NCI-H526 (cell line): ENCODE measurements at places on chromosomes 6 and 20.

- DNase-seq = no peak
These were observed 140.7 kb upstream of the MCHR2 start for GRCh38 chr6:100134703-100135102.

DNA sequence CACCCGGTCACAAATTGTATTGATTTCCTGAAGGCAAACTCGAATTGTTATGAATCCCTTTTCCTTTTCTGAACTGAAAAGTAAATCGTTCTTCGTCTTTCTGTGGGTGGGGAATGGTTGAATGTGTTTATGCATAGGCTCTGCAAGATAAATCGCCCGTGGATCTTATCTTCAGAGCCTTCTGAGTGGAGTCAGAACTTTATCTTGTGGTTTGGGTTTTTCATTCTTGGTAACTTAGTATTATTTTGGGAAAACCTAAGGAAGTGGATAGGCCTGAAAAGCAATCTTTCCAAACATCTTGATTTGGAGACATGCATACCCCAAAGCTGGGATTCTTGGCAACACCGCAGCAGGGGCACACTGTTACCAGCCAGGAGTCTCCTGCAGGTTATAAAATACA lies 122.4 kb downstream of the MAP3K7 start:
- DNase-seq = no peak

- DNase-seq = no peak
These were observed 14.3 kb upstream of the GOPC start for GRCh38 chr6:117616391-117617209.

DNA sequence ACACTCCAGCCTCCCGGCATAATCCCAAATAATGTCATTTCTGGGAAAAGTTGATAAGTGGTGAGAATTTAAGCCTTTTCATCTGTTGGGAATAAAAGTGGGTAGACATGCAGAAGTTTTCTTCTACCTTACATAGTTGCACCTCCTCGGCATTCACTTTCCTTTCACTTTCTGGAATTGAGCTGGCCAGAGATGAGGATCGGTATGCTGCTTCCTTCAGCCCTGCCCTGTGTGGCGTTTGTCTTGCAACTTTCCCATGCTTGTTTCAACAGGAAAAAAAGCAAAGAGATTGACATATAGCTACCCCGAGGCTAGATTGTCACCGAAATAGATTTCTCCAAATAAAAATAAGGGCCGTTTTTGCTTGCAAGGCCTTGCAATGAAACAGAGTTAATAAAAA lies 65.8 kb upstream of the JAG1 start:
- DNase-seq = no peak

DNA sequence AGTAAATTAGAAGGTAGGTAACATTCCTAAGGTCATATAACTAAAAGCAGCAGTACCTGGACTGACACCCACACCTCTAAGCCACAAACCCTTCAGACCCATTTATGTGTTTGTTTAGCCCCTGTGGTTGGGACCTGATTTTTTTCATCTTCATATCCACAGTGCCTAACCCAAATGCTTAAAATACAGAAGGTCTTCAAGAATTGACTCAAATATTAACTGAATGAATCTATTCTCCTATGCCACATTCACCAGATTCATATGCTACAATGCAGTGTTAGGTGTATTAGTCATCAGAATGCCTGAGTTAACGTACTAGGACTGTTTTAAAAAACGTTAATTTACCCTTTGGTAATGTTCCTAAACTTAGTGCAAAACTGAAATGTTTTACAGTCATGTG lies 124.8 kb downstream of the AHI1 start:
- no peak for DNase-seq

- DNase-seq = peak; percentile 21
These were observed 91.5 kb upstream of the SASH1 start for GRCh38 chr6:148250975-148251685.

DNA sequence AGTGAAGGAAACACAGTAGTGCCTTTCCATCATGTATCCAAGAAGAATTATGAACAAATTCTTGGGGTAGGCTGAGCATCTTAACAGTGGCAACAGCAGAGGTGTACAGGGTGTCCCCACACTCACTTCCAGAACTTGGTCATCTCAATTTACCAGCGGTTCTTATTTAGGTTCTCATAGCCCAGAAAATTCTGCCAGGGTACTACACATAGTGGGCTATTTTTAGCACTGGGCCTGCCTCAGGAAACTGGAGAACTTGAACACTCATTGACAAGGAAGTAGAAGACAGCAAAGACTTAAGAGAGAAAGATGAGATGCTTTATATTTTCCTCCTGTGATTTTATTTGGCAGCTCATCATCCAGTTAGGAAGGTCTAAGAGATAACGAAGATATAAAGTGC lies 71.8 kb upstream of the PHIP start:
- DNase-seq = no peak

DNA sequence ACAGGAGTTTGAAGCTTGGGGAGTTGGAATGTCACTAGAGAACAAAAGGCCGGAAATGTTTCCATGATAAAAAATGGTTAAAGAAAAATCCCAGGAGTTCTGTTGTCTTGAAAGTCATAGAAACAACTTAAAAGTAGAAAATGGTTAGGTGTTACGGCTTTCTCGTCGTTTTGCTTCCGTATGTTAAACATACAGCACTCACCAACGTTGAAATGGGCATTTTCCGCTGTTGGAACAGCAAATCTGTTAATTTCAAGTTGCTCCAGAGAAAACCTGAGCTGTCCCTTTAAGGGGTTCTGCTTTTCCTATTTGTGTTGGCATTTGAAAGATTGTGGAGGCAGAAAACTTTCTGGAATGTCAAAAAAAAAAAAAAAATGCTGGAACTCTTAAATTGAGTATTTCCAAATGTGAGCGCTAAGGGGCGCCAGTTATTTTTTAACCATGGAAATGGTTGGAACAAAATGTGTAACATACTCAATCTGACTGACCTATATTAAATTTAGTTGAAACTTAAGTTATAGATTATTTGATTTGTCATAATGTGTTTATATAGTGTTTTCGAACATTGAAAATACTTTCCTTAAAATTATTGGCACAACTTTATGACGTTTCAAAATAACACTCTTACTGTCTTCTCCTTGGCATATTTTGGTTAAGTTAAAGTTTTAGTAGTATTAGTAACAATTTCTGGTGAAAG lies 2.2 kb downstream of the QKI start:
- peak; percentile 57 for DNase-seq

DNA sequence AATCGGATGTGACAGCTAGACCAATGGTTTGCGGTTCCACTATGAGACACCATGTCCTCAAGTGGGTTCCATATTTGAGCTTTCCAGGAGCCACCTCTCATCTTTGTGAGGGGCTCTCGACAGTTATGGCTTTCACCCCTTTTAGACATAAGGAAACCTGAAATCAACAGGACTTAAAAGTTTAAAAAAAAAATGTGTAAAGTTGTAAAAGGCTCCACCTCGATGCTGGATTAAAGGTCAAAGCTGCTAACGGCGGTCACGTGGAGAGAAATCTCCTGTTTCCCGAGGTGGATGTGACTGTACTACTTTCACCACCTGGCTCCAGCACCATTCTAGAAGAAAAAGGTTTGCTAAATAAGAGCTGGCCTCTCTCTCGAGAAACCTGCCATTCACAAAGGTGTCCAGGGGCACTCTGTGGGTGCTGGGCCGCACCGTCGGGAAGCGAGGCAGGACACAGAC lies 542 bp downstream of the ATP5F1E start:
- DNase-seq = no peak

- DNase-seq = no peak
These were observed 44.2 kb upstream of the TCF21 start for GRCh38 chr6:133844709-133845108.

DNA sequence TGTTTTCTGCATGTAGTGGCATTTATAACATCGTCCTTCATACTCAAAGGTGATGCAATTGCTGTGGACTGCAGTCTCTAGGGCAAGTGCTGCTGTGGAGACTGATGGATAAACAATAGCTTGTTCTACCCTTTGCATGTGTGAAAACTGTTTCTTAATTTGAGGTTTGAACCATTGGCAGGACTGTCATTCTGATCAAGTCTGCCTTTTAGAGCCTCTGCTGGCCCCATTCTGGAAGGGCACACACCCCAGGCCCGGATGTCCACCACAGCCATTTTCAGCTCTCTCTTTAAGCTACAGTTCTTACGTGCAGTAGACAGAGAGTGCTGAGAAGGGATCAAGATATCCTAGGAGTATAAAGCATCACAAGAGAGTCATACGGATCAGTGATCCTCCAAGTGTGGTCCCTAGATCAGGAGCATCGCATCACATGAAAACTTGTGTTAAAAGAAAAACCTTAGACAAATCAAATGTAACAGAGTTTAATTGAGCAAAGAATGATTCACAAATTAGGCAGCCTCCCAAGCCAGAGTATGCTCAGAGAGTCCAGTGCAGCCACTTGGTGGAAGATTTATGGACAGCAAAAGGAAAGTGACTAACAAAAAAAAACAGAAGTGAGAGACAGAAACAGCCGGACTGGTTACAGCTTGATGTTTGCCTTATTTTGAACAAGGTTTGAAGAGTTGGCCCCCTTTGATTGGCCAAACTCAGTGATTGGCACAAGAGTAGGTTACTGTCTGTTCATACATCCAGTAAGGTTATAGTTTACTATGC lies 52.0 kb downstream of the FRK start:
- no peak for DNase-seq

GRCh38 chr6:136435101-136435500 lies 115.1 kb downstream of the MAP7 start:
- DNase-seq = no peak

DNA sequence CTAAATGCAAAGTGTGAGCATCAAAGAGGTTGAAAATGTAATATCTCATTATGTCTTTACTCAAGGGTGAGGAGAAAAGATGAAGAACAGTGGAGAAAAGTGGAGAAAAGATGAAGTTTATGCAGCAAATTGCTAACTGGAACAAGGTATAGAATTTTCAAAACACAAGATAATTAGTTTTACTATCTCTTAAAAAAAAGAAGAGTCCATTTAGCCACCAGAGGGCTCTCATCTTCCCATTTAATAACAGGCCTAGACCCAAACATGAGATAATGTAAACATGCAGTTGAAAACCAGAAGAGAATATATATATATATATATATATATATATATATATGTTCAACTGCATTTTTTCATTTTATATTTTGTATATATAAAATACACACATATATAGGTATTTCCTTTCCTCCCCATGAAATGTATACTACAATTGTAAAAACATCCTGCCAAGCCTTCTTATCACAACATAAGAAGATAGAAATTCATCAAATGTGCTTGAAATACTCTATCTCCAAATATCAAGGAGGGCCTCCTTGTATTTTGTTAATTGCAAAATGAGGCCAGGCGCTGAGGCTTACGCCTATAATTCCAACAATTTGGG lies 78.4 kb downstream of the ADTRP start:
- DNase-seq = peak; percentile 71

DNA sequence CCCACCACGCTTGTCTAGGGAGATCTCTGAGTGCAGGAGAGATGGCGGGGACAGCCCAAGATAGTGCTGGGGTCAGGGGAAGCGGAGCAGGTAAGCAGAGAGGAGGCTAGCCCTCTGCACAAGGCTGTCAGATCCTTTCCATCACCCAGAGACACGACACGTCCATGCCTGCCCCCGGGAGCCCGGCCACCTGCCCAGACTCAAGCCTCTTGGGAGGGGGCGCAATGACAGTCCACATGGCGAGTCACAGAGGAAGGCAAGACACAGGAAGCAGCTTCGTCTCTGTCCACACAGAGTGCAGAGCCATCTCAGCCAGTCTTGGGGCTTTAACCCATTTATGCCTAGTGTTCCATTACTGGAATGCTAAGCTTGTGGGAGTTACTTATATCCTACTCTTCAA lies 78.4 kb downstream of the PREX1 start:
- peak; percentile 27 for DNase-seq

GRCh38 chr6:166381733-166382499 lies 824 bp downstream of the MPC1 start:
- peak; percentile 86 for DNase-seq

DNA sequence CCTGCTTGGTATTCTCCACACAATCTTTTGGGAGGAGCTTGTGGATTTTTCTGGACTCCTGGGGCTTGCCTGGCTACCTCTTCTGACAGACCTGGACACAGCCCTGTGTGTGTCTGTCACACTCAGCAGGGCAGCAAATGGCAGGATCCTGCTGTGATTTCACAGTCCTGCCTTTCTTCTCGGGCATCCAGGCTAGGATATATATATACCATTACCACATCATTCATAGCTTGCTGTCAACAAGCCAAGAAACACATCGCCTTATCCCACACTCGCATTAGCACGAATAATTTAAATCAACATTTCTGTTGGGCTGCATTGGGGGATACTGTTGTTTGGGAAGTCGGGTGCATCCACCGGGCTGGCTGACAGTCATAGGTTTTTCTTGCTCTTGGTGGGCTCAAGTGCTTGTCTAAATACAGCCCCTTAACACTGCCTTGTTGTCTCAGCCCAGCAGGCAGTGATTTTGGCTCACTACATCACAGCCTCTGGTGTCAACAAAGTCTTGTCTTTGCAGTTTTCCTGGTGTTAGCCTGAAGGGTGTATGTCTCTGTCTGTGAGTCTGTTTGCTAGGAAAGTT lies 154.9 kb upstream of the FERMT1 start:
- DNase-seq = no peak

GRCh38 chr6:134138226-134138975 lies 86.0 kb upstream of the SLC2A12 start:
- no peak for DNase-seq

DNA sequence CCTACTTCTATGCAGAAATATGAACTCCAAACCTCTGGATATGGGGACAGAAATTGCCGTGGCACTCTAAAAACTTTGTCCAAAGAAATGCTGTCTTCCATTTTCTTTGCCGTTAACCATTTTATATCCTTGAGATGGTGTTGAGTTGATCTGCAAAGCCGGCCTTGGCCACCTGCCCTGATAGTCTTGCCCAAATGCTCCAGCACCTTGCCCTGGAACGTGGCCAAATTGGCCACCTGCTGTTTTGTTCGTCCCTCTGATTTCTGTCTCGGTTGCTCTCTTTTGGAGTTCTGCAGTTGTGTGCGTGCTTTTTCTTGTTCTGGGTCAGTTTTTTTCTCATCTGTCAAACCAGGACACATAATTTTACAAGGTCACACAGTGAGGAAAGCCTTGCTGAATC lies 239.7 kb upstream of the GMDS start:
- no peak for DNase-seq

DNA sequence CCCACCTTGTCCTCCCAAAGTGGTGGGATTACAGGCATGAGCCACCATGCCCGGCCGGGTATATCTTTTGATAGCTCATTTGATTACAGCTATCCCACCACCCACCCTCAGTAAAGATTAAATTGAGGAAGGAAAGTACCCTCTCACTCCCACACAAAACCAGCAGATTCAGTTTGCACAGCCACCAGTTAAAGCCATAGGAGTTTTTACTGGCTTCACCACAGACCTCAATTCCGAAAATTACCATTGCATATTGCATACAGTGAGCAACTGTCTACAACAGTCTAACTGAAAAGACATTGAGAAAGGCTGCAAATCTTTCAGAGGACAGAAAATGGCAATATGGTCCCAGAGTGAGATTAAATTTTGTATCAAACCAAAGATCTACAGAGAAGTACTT lies 34.9 kb downstream of the ESF1 start:
- DNase-seq = no peak

GRCh38 chr6:113744861-113745260 lies 112.3 kb upstream of the MARCKS start:
- DNase-seq = no peak

GRCh38 chr6:44788387-44788981 lies 401.0 kb downstream of the CDC5L start:
- no peak for DNase-seq

- no peak for DNase-seq
These were observed 53.0 kb downstream of the CDK5RAP1 start for GRCh38 chr20:33348136-33348937.
